ENCODE measurements at places on chromosomes 12 and 14.
A peak's percentile ranks its signal among the peaks of the same experiment; 100 is the strongest.

DNA sequence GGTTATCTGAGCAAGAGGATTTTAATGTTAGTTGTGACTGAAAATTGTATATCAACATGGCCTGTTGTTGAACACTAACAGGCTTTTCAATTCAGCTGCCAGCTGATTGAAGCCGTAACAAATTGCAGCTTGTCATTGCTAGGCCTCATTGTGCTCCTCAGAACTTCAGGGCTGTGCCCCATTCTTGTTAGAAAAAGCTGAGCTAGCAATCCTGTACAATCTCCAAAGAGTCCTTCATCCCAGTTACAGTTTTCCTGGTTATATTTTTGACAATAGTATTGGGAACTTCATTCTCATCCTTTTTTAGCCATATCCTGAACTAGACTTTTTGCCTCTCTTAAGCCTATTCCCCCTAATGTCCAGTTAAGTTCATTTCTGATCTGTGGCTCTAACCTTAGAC, 564.1 kb upstream of the ATXN7L3B start:
- no peak for DNase-seq

DNA sequence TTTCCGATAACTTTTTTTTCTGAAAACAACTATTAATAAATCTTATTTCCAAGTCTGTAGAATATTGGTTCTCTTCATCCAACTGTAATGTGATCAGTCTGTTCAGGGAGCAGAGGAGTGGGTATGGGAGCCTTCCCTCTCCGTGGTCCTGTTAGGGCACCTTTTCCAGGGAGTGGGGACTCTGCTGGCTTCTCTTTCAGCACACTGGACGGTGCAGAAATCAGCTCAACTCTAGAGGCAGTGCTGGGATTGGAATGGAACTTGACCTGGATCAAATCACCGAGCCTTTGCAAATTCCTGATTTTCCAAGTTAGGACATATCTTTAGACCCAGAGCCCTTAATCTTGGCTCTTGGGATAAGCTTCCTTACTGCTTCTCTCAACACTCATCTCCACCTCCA, 630.4 kb downstream of the DIO2 start:
- DNase-seq = no peak

- no peak for DNase-seq
These were observed 298.2 kb downstream of the TMEM132D start for GRCh38 chr12:129605666-129606065.

- DNase-seq = no peak
These were observed 237.0 kb downstream of the KIF21A start for GRCh38 chr12:39205969-39206368.

- no peak for DNase-seq
These were observed 18.2 kb downstream of the SYNDIG1L start for GRCh38 chr14:74407801-74408154.

- DNase-seq = no peak
These were observed 127.3 kb upstream of the HIF1A start for GRCh38 chr14:61567838-61568571.

DNA sequence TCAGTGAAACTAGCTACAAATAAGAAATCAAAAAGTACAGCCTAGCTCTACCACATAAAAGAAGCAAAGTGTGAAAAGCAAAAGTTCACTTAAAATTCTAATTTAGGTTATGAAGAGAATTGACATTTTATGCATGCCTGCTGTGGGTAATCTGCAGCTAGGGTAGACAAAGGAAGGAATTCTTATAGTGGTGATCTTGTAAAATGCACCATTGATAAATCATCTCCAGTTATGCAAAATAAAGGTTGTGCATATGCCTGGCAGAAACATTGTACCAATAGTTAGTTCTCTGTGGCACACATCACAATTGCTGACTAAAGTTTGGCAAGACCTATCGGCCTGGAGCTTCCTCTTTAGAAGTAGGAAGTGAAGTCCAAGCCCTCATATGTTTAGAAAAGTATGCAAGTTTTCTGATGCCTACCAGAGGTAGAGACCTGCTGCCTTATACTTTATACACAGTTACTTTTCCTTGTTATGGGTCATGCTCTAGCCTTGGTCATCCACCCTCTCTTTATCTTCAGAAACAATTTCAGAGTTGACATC, 78.3 kb downstream of the TSHR start:
- peak; percentile 18 for DNase-seq

GRCh38 chr12:107564946-107565345, 120.7 kb upstream of the PWP1 start:
- DNase-seq = no peak
